ENCODE measurements at places on chromosomes 1 and 21. TPM values are rescaled to one million over a fixed set of nuclear protein-coding genes. Genes with fewer than 3 reads are reported as not detected.

KCNE2 gene
- total RNA-seq, result 0.69 TPM

TRPM2 gene
- total RNA-seq, result 2.4 TPM

CAMK2N1 gene
- 1.2 TPM for total RNA-seq

RHBDL2 gene
- total RNA-seq, result not detected

GSTM2 gene
- 41.9 TPM for total RNA-seq

RSPO1 gene
- total RNA-seq, result not detected

EBNA1BP2 gene
- total RNA-seq, result 37.0 TPM

IL20 gene
- 0.28 TPM for total RNA-seq

G0S2 gene
- 25.9 TPM for total RNA-seq

RGS16 gene
- total RNA-seq, result 79.4 TPM

KRTAP19-3 gene
- total RNA-seq, result not detected

CELA2A gene
- total RNA-seq, result not detected

All from activated T-cell treated with anti-CD3 and anti-CD28 coated beads, Interleukin-2, amount 50 U/mL, for 72 hours (primary cell).